Fibroblast of lung (primary cell): ENCODE measurements at places on chromosomes 12 and 14.

- peak; percentile 76 for DNase-seq
Measured at GRCh38 chr14:25048170-25049016, 1.6 kb downstream of the STXBP6 start.

- DNase-seq, result peak; percentile 75
Measured at GRCh38 chr14:104680056-104680805, 9.2 kb upstream of the INF2 start.

- no peak for DNase-seq
Measured at GRCh38 chr12:202081-202731, 11.8 kb downstream of the SLC6A12 start.

- DNase-seq, result peak; percentile 83
Measured at GRCh38 chr12:78530100-78530765, 334.3 kb upstream of the SYT1 start.

GRCh38 chr14:49451938-49452337, 134.2 kb downstream of the RPS29 start:
- no peak for DNase-seq

DNA sequence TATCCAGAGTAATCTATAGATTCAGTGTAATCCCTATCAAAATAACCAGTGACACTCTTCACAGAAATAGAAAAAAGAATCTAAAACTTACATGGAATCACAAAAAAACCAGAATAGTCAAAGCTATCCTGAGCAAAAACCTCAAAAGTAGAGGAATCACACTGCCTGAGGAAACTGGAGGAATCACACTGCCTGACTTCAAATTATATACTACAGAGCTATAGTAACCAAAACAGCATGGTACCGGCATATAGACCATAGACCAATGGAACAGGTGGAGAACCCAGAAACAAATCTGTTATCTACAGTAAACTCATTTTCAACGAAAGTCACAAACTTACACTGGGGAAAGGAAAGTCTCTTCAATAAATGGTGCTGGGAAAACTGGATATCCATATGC, 244.0 kb downstream of the FUT8 start:
- no peak for DNase-seq

DNA sequence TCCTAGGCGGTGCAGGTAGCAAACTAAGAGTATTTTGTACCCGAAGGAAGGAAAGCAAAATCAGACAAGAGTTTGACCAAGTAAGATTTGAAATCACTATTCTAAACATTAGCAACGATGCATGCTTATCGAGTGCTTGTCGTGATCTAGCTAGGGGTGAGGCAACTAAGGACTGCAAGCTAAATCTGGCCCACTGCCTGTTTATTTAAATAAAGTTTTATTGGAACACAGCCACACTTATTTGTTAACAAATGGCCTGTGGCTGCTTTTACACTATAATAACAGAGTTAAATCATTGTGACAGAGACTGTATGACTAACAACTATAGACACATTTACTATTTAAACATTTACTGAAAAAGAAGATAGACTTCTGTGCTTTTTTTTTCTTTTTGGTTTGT, 983.6 kb downstream of the VRK1 start:
- DNase-seq, result no peak

- DNase-seq, result peak; percentile 68
Measured at GRCh38 chr14:23006188-23006534, 3.8 kb downstream of the C14orf93 start.

GRCh38 chr12:99505805-99506204, 141.7 kb upstream of the GARIN6 start:
- DNase-seq, result no peak

DNA sequence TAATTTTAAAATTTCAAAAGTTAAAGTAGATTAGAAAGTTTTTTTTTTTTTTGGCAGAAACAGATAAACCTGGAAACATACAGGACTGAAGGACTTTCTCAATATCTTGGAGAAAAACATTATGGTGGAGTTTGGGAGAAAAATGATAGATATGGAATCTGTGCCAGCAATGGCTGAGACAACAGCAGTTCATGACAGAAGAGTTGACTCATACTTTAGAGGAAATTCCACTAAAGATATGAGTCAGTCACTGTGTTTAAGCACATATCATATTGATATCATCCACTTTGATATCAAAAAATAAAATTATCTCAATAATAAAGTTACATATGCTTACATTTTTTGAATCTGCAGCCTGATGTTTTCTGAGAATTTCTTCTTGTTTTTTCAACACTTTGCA, 193.9 kb upstream of the OR4E1 start:
- DNase-seq, result peak; percentile 34

DNA sequence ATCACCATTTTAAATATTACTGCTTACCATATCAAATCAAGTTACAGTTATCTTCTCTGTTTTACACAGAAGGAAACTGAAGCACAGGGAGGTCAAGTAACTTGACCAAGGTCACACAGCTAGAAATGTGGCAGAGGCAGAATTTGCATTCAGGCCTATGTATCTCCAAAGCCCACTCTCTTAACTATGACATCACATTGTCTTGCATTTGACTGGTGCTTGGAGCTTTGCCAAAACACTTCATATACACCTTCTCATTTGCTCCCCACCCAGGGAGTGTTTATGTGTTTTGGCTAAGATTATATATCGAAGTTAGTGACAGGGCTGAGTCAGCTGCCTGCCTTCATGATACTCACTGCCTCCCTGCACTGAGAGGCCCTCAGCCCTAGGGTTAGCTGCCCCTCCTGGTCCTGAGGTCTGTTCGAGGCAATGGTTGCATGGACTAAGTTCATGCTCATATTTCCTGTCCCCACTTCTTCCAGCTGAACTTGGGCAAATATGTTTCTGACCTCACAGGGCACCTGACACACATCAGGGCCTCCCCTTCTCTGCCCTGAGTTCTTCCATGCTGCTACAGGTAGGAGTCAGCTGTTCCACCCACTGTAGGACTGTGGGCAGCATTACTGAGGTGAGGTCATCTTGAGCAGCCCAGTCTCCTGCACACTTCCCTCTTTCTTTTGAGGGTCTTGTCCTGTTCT, 1.8 kb downstream of the GALNT6 start:
- peak; percentile 96 for DNase-seq
